Activated T-helper 17 cell treated with anti-CD3 and anti-CD28 coated beads, Interleukin-2, amount 50 U/mL, for 72 hours (primary cell): ENCODE measurements at places on chromosomes 4 and X. TPM values are rescaled to one million over a fixed set of nuclear protein-coding genes. Genes with fewer than 3 reads are reported as not detected.

FAM50A gene
- 49.3 TPM for total RNA-seq

RAI2 gene
- 0.29 TPM for total RNA-seq

- H3K27ac ChIP-seq, result no peak overlapping the region
- peaks cover 1% of the 10 kb centered on the region for H3K27me3 ChIP-seq
- no peaks in the 10 kb centered on the region for H3K36me3 ChIP-seq
- no peak for ATAC-seq
- H3K4me1 ChIP-seq, result no peaks in the 10 kb centered on the region
- no peak overlapping the region for H3K4me3 ChIP-seq
These were observed 196.1 kb upstream of the PACRGL start for GRCh38 chr4:20504146-20504545.

GRCh38 chr4:83082777-83083176, 31.8 kb downstream of the PLAC8 start:
- H3K36me3 ChIP-seq, result peaks cover 15% of the 10 kb centered on the region
- no peaks in the 10 kb centered on the region for H3K27me3 ChIP-seq
- H3K4me1 ChIP-seq, result peaks cover 5% of the 10 kb centered on the region
- no peak overlapping the region for H3K4me3 ChIP-seq

- no peak for ATAC-seq
- H3K4me3 ChIP-seq, result no peak overlapping the region
- H3K27ac ChIP-seq, result no peak overlapping the region
- H3K4me1 ChIP-seq, result peaks cover 17% of the 10 kb centered on the region
These were observed 167.9 kb downstream of the FBXW7 start for GRCh38 chr4:152368001-152368400.

DNA sequence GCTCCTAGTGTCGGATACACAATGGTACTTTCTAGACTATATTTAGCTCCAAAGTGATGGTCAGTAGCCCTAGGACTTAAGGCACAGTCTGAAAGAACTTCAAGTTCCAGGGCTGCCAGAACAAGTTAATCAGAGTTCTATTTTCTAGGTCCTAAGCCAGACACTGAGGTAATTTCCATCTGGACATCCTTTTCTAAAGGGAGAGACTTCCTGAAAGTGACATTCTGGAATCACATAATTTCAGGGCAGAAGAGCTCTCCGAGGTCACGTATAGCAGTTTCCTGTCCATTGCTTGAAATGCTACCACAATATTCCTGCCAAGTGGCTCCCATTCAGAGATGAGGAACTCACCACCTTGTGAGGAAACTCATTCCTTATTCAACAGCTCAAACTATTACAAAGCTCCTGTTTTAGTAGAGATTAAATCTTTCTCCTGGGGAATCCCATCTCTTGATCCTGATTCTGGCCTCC, 117.9 kb downstream of the COL25A1 start:
- H3K4me1 ChIP-seq, result no peaks in the 10 kb centered on the region
- no peak overlapping the region for H3K27ac ChIP-seq
- no peak for ATAC-seq
- no peaks in the 10 kb centered on the region for H3K36me3 ChIP-seq
- peaks cover 11% of the 10 kb centered on the region for H3K27me3 ChIP-seq
- H3K4me3 ChIP-seq, result no peak overlapping the region
